ENCODE measurements at places on chromosomes 3 and 15. TPM values are rescaled to one million over a fixed set of nuclear protein-coding genes. Genes with fewer than 3 reads are reported as not detected.

GRCh38 chr3:25707268-25707926 lies 42.7 kb upstream of the TOP2B start:
- DNase-seq, result no peak

DNA sequence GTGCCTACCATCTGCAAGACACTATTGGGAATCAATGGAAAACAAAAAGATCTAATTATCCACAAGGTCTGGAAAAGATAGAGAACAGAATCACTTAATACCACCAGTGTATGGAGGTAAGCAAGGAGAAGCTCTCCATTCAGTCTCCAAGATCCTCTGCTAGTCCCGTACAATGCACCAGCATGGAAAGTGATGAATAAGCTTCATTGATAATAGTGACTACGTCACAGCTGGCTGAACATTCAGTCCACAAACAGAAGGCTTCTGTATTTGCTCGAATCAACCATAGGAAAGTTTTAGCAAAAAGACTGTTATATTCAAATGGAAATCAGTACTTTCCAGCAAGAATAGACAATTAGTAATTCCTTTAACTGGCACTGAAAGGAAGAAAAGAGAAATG lies 42.9 kb downstream of the IGSF11 start:
- no peak for DNase-seq

Gene ZNF620
- total RNA-seq, result 0.10 TPM

GRCh38 chr3:194007592-194008337 lies 128.2 kb upstream of the HES1 start:
- peak; percentile 38 for DNase-seq

- peak; percentile 41 for DNase-seq
Observed at GRCh38 chr15:64460724-64461720, 644 bp downstream of the ZNF609 start.

- DNase-seq, result peak; percentile 22
Observed at GRCh38 chr3:27089068-27089467, 280.1 kb downstream of the NEK10 start.

Gene MESP2
- total RNA-seq, result not detected

Gene PRSS50
- not detected for total RNA-seq

GRCh38 chr3:43082457-43082856 lies 23.4 kb downstream of the POMGNT2 start:
- no peak for DNase-seq

Gene MTHFS
- 225 TPM for total RNA-seq

Gene SLC22A14
- total RNA-seq, result not detected

DNA sequence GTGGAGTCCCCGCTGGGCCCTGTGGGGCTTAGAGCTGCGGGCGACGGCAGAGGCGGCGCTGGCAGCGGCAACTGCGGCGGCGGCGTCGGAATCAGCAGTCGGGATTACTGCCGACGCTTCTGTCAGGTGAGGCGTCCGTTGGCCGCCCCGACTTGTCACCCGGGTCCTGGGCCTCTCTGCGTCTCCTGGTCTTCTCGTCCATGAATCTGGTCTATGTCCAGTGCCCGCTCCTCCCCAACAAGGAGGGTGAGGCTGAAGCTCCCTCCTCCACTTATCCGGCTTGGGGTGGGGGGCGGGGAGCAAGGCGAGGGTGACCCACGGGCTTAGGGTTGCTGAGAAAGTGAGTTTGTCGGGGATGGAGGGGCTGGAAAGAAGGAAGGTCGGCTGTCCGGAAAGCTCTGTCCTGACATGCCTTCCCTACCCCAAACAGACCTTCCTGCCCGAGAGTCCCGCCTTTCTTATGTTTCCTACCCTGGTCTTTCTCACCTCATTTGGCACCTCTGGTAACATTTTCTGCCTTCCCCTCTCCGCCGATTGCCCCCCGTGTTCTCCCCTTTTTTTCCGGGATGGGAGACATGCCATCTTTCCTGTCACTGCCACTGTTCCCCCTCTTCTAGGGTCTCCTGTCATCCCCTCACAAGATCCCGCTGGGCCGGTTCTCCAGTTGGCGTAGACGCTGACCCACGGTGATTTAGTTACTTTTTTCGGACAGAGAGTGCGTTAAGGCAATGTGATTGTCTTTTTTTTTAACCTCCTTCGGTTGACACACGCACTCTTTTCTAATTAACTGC lies 520 bp downstream of the ZNF654 start:
- no peak for DNase-seq

Gene MCF2L2
- not detected for total RNA-seq

Gene SH3BP5
- 3.1 TPM for total RNA-seq

DNA sequence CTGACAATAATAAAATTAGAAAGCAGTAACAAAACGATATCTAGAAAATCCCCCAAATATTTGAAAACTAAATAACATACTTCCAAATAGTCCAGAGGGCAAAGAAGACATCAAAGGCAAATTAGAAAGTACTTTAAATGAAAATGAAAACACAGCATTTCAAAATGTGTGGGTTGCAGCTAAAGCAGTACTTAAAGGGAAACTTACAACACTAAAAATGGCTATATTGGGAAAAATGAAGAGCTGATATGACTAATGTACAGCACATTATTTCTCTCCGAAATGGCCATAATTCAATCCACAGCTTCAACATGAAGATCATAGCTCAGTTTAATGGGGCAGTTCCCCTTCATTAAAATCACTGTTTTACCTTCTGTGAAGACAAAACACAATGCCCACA lies 71.9 kb downstream of the FBXL22 start:
- no peak for DNase-seq

Gene PEX5L
- total RNA-seq, result not detected

Gene ERICH6
- total RNA-seq, result not detected

GRCh38 chr15:94070356-94071295 lies 160.7 kb upstream of the MCTP2 start:
- peak; percentile 92 for DNase-seq

- DNase-seq, result no peak
Observed at GRCh38 chr3:11613851-11614487, 29.7 kb downstream of the VGLL4 start.

Gene NAALADL2
- 1.8 TPM for total RNA-seq

GRCh38 chr3:150738688-150739087 lies 24.3 kb downstream of the SIAH2 start:
- no peak for DNase-seq

DNA sequence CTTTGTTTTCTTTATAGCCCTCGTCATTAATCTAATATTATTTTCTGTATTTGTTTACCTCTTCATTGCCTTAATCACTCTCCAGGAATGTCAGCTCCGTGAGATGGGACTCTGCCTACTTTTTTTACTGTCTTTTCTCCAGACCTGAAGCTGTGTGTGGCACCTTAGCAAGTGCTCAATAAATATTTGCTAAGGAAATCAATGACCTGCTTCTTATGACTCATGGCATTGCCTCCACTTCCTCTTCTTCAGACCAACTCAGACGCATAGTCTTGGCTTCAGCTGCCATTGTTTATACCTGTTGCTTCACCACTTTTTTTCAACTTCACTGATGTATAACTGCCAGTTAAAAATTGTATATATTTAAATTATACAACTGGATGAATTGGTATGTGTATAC lies 218.5 kb upstream of the CMC1 start:
- DNase-seq, result no peak

- DNase-seq, result no peak
Observed at GRCh38 chr15:100692246-100692645, 89.9 kb downstream of the ASB7 start.

DNA sequence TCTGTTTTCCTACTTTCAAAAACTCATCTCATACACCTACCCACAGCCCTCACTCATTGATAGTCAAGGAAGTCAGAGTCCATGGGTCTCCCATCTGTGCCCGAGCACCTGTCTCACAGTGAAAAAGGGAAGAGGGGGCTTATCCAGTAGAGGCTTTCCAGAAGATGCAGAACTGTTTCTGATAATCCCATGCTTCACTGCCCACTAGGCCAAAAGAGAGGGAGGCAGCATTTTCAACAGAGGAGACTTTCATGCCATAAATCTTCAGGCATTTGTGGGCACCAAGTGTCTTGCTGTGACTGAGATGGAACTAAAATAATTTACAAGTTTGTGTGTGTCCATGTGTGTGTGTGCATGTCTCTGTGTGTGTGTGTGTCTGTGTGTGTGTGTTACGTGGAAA lies 117.9 kb upstream of the PHLDB2 start:
- no peak for DNase-seq

Gene VWA5B2
- total RNA-seq, result not detected

GRCh38 chr3:50341996-50342650 lies 1.5 kb upstream of the RASSF1 start:
- DNase-seq, result no peak

DNA sequence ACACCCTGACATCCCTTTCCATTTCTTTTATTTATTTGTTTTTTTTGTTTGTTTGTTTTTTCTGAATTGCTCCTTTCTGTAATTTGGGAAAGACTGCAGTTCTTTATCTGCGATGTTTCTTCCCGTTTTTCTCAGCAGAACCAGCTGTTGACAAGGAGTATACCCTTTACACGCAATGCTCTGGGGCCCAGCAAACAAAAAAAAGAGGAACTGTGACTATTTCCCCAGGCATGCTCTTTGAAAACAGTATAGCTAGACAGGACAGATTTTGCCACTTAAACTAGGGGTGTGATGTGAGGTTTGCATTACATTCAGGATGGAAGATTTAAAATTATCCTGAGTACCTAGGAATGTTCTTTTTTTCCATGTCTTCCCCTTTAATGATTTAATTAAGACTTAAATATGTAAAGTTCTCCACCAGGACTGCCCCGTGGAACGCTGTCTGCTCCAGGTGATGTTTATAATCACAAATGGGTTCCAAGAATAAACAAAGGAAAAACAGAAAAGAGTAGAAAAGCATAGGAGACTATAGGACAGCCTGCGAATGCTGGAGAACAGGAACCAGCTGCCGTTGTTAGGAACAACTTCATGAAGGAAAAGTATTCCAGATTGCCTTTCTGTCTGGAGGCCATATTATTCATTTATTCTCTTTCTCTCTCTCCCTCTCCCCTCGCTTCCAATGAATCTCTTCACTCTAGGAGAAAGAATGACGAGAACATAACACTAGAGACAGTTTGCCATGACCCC lies 43.3 kb downstream of the TGFBR2 start:
- DNase-seq, result no peak

Gene CCR8
- not detected for total RNA-seq

DNA sequence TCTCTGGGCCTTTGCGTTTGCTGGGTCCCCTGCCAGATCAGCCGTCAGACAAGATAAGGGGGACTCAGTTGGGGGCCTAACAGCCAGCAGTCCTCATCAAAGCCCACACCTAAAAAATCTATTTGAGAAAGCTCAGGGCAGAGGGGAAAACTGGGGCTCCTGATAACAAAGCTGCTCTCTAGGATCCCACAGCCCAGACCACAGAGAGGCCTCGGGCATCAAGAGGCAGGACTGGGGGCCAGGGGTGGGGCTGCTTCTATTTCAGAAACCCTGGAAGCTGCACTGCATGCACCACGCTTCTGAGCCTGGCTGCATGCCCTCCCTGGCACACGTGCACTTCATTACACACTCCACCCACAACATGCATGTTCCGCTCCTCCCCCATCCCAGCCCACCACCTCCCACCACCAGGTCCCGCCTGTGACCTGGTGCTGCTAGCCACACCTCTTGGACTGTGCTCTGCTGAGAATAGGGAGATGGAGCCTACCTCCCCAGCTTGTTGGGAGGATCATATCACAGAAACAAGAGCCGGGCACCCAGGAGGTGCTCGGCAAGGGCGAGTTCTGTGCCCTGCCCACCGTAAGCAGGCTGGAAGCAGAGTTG lies 26.6 kb downstream of the FBLN2 start:
- DNase-seq, result no peak

GRCh38 chr3:134381076-134381475 lies 6.8 kb upstream of the AMOTL2 start:
- no peak for DNase-seq

GRCh38 chr3:30710017-30710416 lies 103.6 kb downstream of the TGFBR2 start:
- no peak for DNase-seq

GRCh38 chr15:89090791-89091626 lies 2.8 kb downstream of the ABHD2 start:
- DNase-seq, result peak; percentile 88

DNA sequence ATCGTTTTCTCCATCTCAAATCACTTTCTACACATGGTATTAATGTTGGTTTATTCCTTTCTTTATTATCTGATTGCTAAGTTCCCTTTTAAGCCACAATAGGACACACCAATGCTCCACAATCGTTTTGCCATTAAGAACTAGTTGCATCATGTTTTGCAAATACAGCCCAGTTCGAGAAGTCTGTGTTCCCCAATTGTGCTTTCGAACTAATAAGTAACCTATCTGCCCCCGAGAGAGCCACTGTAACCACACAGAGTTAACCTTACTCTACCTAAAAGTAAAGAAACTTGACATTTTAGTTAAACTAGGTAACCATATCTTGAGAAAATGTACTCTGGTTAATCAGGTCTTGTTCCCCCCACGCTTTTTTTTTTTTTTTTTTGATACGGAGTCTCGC lies 39.1 kb downstream of the MAGI1 start:
- no peak for DNase-seq

GRCh38 chr3:109656225-109656624 lies 318.9 kb upstream of the DPPA4 start:
- no peak for DNase-seq

DNA sequence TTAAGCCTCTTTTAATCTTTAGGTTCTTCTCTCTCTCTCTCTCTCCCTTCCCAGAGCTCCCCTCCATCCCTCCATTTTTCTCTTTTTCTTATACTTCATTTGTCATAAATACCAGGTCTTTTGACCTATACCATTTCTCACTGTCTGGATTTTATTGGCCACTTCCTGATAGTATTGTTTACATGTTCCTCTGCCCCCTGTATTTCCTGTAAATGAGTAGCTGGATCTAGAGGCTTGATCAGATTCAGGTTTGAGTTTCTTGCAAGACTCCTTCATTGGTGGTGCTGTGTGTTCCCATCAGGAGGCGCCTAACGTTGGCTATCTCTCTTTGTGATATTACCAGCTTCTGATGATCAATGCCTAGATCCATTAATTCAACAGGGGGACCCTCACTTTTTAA lies 42.2 kb downstream of the DAPK2 start:
- no peak for DNase-seq

GRCh38 chr3:39378957-39379777 lies 4.0 kb upstream of the SLC25A38 start:
- no peak for DNase-seq

Gene FAM174B
- total RNA-seq, result 3.0 TPM

DNA sequence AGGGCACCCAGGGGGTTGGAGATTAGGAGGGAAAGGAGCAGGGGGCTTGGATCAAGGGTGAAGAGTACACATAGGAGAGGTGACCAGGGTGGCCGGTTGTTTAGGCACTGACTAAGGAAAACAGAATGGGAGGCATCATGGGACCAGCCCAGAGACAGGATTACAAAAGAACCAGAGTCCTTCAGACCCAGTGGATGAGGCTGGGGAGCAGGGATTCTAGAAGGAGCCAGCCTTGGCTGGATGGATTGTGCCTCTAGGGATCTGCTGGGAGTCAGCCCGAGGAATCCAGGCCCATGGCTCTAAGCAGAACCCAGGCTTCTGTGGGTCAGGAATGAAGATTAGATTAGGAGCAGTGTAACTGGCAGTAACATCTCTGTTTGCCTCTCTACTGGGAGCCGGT lies 98.6 kb downstream of the ARNT2 start:
- DNase-seq, result no peak

Gene MAN2A2
- total RNA-seq, result 9.5 TPM

Gene GPR171
- not detected for total RNA-seq
